ENCODE measurements at places on chromosomes 1 and 21.

DNA sequence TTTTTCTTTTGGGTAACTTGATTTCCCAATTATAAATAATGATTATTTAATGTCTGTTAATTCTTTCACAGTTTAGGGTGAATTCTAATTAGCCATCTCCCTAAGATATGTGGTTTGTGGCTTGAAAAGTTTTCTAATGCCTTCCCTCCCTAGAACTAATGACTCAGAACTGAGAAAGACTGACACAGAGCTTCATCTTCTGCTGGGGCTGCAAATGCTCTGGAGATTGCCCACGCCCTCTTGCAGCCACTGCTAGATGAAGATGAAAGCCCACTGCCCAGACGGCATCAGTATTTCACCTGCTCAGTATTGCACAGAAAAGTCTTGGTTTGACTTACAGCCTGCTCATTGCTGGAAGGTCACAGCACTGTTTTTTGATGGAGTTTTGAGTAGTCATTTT lies 101.5 kb downstream of the ST6GALNAC3 start:
- no peak for DNase-seq

DNA sequence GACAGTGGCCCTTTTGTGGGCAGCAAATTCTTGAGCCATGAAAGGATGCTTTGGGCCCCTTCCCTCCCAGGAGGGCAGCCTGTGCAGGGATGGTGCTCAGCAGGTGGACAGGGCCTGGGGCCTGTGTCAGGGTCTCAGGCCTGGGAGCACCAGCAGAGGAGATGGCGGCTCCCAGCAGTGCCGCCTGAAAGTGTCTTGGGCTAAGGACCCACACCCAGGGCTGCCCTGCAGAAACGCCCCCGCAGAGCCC lies 23.9 kb downstream of the FTCD start:
- no peak for DNase-seq

DNA sequence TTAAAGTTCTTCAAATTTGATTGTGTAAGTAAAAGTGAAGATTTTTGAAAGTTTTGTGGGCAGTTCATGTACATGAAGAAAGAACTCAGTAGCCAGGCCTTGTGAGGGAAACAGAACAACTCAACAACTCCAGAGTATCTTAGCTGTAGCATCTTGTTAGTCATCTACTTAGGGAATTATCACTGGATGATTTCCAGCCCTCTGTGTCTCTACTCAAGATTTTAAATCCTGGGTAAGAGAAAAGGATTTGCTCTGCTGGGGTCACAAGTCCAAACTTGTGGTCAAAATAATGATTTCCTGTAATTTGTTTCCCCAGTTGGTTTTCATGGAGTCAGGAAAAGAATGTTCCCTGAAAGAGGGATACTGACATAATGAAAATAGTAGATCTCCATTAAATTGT lies 8.2 kb downstream of the OR10T2 start:
- DNase-seq: no peak

- no peak for DNase-seq
These were observed 31.1 kb upstream of the UAP1 start for GRCh38 chr1:162530307-162530987.

GRCh38 chr1:19569786-19570185 lies 74.3 kb upstream of the NBL1 start:
- DNase-seq: no peak

DNA sequence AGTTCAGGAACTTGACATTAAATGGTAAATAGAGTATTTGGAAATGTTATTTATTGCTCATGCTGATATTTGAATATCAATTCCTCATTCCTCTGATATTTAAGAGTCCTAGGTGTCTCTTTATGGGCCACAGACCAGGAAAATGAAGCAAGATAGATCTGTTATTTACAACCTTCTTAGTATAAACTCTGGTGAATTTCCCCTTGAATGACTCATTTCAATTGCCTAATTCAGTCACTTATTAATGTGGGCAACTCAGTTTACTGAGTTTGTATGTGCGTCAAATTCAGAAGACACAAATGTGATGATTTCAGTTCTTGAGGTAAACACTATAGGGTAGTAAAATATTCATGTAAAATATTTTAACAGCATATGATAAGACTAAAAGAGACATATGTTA lies 1404.4 kb upstream of the PRMT6 start:
- DNase-seq: no peak

DNA sequence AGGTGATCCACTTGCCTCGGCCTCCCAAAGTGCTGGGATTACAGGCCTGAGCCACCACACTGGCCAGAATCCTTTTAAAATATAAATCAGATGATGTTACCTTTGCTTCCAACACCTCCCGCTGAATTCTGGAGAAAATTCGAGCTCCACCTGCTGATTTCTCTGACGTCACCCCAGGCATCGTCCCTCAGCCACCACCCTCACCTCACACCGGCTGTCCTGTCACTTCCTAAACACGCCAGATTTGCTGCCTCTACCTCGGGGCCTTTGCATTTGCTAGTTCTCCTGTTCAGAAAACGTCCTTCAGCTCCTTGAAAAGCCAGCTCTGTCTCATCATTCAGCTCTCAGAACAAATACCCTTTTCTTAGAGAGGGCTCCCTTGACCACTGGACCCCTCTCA lies 57.9 kb downstream of the FBXO2 start:
- DNase-seq: no peak

- no peak for DNase-seq
These were observed 537.0 kb downstream of the NEGR1 start for GRCh38 chr1:71745326-71745725.

DNA sequence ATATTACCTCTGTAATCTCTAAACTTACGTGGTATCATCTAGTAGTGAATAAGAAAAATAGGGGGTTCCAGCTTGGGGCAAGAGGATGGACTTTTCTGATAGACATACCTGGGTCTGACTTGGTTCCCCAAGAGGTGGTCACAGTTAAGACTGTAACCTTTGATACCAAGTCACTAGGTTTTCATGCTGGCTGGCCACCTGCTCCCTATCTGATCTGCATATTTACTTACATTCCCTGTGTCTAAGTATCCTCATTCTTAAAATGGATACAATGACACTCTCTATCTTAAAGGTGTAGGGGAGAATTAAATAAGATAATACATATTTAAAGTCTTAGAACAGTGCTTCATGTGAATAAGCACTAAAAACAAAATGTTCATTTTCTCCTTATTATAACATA lies 312.1 kb downstream of the DSCAM start:
- DNase-seq: no peak

GRCh38 chr1:116569776-116570357 lies 959 bp downstream of the CD58 start:
- no peak for DNase-seq

DNA sequence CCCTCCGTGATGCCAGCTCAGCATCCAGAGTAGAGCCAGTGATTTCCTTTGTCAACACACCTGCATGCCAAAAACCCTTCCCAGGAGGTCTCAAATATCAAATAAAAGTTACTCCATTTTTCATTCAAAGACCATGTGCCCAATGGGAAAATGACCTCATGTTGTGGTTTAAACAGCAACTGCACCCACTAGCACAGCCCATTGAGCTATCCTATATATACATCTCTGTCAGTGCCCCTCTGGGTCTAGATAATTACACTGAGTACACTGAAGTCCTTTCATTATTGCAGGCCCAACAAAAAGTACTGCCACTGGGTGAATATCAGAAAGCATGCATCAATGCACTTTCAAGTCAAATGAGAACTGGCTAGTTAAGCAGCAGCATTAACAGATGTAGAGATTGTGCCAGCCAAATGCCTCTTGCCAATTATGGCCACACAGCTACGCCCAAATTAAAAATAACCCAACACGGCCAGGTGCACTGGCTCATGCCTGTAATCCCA lies 117.7 kb downstream of the SLC45A1 start:
- no peak for DNase-seq

GRCh38 chr1:70411360-70411844 lies 334 bp downstream of the CTH start:
- no peak for DNase-seq

DNA sequence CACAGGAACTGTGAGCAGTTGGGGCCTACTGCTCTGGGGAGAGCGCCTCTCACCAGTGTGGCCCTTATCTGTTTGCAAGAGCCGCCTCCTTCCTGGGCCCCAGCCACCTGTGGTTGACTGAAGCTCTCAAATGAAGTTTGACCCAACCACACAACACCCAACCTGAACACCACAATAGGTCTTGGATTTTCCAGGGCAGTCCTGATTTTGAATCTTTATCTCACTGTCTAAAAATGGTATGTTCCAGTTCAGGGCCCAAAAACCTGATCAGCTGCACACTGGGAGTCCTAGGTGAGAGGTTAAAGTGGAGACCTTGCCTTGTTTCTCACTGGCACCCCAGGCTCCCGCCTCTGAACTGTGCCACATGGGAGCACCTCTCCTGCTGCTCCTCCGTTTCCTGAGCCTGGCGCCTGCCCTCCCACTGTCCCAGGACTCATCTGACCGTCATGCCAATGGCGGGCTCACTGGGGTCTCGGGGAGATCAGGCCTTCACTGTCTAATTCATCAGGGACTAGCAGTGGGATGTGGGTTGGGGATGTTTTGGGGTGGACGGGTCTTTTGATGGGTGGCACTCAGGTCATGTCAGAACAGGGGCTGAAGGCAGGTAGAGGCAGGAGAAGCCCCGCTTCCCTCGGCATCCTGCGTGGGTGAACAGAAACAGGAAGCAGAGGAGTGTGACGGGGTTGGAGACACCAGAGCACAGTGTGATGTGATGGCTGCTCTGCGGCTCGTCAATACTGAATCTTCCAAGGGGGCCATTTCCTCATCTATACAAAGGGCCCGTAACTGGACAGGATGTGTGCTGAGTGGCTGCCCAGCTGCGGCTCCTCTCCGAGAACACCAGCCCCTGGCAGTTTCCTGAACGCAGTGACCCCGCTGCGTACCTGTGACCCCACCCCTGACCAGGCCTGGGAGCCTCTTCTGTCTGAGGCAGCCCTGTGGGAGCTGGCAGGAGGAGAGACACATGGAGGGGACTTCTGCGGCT lies 59.6 kb upstream of the ITPKB start:
- DNase-seq: no peak

DNA sequence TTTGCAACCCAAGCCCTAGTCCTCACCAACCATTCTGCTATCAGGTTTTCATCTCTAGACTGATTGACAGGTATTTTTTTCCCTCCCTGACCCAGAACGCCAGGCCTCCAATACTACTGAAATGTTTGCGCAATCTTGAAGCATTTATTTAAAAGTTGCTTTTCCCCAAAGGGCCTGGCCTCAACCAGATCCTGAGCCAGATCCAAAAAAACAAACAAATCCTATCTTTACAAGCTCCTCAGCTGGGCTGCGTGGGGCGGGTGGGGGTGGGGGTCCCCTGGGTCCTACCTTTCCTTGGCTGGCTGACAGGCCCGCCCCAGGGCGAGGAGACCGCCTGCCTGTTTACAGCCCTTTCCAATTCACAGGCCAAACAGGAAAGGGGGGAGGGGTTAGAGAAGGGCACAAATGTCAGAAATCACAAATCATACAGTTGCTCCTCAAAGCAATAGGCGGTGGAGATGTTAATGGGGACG lies 98.8 kb downstream of the FOXD2 start:
- DNase-seq: no peak

DNA sequence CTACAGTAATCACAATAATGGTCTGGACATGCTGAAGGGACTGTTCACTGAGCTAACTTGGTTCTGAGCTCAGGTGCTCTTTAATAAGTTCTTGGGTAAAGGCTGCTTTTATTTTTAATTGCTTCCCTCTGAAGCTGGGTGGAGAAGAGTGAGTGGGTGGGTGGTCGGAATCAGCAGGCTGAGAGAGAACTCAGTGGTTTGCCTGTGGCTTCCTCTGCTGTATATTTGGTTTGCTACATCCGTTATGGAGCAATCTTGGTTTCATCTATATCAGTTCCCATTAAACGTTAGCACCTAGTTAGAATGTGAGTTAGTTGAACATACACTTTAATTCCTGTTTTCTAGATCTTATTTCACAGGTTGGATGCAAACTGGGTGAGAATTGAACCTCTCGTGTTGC lies 23.3 kb downstream of the CNIH4 start:
- no peak for DNase-seq

DNA sequence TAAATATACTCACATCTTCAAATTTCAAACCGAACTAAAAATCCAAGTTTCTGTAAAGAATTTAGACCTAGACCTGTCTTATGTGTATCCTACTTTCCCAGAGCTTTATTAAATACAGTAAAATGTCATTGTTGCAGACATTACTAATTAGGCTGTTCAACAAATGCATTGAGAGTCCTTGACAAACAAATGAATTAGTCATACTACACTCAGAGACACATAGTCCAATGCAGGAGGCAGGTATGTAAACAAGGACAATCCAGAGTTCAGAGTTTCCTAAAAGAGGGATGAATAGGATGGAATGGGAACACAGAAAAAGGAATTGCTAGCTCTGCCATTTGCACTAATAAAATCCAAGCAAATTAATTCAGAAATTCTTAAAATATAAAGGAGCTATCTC lies 1.6 kb upstream of the EGLN1 start:
- no peak for DNase-seq

DNA sequence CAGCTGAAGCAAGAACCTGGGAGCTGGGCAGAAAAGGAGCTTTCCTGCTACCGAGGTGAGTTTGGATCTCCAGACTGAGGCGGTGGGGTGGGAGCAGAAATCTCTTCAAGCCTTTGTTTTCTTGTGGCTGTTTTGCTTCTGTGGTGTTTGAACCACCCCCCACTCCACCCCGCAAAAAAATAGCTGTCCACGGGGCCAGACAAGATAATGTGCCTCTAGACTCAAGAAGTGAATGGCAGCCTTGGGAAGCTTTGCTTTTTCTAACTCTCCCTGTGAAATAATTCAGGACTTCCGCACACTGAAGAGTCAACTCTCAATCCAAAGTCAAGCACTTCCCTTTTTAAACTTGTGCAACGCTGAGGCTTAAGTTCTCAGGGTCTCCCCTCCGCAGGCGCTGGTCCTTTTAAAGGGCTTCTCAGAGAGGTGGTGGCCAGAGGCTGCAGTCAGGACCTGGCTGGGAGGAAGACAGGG lies 159.6 kb upstream of the COA6 start:
- DNase-seq: no peak

Data from HS-27A (cell line).